ENCODE measurements at places on chromosomes 7 and 10.

DNA sequence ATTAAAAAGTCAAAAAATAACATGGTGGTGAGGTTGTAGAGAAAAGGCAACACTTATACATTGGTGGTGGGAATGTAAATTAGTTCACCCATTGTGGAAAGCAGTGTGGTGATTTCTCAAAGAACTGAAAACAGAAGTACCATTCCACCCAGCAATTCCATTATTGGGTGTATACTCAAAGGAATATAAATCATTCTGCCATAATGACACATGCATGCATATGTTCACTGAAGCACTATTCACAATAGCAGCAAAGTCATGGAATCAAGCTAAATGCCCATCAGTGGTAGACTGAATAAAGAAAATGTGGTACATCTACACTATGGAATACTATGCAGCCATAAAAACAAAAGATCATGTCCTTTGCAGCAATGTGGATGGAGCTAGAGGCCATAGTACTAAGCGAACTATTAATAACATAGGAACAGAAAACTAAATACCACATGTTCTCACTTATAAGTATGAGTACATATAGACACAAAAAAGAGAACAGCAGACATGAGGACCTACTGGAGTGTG is 66.1 kb upstream of the MKLN1 start:
- H3K36me3 ChIP-seq, result no peaks in the 10 kb centered on the region
- peaks cover 12% of the 10 kb centered on the region for H3K27me3 ChIP-seq
- H3K4me1 ChIP-seq, result no peaks in the 10 kb centered on the region
- DNase-seq, result no peak
- H3K4me3 ChIP-seq, result no peak overlapping the region

DNA sequence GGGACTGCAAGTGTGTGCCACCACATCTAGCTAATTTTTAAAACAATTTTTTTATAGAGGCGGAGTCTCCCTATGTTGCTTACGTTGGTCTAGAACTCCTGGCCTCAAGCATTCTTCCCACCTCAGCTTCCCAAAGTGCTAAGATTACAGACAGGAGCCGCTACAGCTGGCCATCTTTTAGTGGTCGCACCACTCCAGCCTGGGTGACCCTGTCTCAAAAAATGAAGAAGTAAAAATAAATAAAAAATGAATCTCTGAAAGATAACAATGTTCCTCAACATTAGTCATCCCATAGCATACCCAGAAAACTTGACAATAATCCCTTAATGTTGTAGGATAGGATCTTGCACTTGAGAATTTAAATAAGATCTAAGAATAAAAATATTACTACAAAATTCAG is 18.2 kb downstream of the WBP1L start:
- no peaks in the 10 kb centered on the region for H3K27me3 ChIP-seq
- H3K4me1 ChIP-seq, result peaks cover 20% of the 10 kb centered on the region
- H3K36me3 ChIP-seq, result peaks cover 26% of the 10 kb centered on the region
- H3K27ac ChIP-seq, result no peak overlapping the region
- H3K4me3 ChIP-seq, result no peak overlapping the region
- DNase-seq, result no peak

DNA sequence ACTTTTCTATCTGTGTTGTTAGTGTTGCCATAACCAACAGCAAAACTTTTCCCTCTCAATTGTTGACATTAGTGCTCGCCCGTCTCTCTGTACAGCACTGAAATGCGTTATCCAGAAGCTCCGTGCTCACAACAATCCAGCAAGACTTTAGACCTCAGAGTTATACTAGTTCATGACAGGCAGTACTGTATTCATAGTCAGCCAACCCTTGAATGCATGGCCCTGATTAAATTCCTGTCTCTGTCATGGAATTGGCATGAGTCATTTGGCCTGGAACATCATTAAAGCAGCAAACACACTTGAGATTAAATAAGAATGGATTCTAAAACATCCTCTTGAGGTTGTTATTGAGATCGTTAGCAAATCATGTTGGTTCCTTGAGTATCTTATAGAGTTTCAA is 405.5 kb upstream of the C7orf33 start:
- no peak for DNase-seq
- no peaks in the 10 kb centered on the region for H3K4me1 ChIP-seq
- no peak overlapping the region for H3K27ac ChIP-seq
- peaks cover 5% of the 10 kb centered on the region for H3K27me3 ChIP-seq

DNA sequence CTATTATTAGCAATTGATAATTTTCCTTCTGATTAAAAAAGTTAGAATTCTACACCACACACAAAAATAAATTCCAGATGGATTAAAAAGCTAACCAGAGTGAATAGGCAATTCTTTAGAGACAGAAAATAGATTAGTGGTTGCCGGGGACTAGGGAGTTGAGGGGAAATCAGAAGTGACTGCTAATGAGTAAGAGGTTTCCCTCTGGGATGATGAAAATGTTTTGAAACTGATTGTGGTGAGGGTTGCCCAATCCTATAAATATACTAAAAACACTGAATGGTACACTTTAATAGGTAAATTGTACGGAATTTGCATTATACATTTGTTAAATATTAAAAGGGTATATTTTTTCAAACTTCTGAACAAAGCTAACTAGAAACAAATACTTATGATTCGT is 214.9 kb downstream of the GPAM start:
- no peaks in the 10 kb centered on the region for H3K4me1 ChIP-seq
- H3K4me3 ChIP-seq, result no peak overlapping the region
- no peak overlapping the region for H3K27ac ChIP-seq
- no peaks in the 10 kb centered on the region for H3K27me3 ChIP-seq
- no peak for DNase-seq

GRCh38 chr7:103687951-103688350 is 241.9 kb upstream of the SLC26A5 start:
- no peak for DNase-seq
- no peak overlapping the region for H3K4me3 ChIP-seq
- no peaks in the 10 kb centered on the region for H3K36me3 ChIP-seq
- no peaks in the 10 kb centered on the region for H3K27me3 ChIP-seq
- H3K4me1 ChIP-seq, result no peaks in the 10 kb centered on the region

- no peak overlapping the region for H3K4me3 ChIP-seq
- no peaks in the 10 kb centered on the region for H3K4me1 ChIP-seq
- H3K27me3 ChIP-seq, result no peaks in the 10 kb centered on the region
- no peak overlapping the region for H3K27ac ChIP-seq
Measured at GRCh38 chr10:124517931-124518330, 56.3 kb downstream of the LHPP start.

- H3K27ac ChIP-seq, result no peak overlapping the region
- H3K36me3 ChIP-seq, result no peaks in the 10 kb centered on the region
- H3K4me1 ChIP-seq, result peaks cover 21% of the 10 kb centered on the region
- peaks cover 3% of the 10 kb centered on the region for H3K27me3 ChIP-seq
- DNase-seq, result no peak
- H3K4me3 ChIP-seq, result peak overlapping the region; percentile 80
Measured at GRCh38 chr10:31604646-31605170, 285.7 kb downstream of the ZEB1 start.

DNA sequence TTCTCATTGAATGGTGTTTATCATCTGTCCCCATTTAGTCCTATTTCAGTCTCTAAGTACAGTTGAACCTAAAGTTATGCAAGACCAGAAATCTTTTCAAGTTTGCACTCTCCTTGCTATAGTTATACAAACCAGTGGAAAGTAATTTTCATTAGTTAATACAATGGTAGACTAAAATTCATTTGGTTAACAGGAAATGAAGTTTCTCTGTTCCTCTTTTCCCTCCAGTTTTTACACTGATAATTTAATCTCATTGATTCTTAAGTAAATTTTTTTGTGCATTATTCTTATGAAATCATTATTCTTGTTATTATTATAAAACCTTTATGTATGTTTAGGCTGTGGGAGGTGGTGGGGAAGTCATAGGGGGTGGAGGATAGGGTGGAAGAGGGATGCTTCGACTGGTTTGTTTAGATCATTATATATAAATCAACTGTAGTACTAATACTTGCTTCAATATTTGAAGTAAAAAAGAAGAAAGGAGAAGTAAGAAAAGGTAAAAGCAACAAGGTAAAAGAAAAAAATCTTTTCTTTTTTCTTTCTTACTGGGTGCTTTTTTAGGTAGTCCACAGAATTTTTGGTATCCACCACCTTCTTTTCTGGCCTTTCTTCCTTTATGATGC is 104.1 kb downstream of the GPR85 start:
- DNase-seq, result no peak
- H3K27ac ChIP-seq, result no peak overlapping the region
- peaks cover 2% of the 10 kb centered on the region for H3K27me3 ChIP-seq
- H3K36me3 ChIP-seq, result no peaks in the 10 kb centered on the region

All from activated T-helper 1 cell treated with anti-CD3 and anti-CD28 coated beads, Interleukin-12 subunit alpha, Interleukin-12 subunit beta, Interleukin-2, Interleukin-4 antibody, amounts not matched to agents 30 ng/mL and 10 ng/mL and 1 ng/mL, durations not matched to agents 14 hours and 24 hours and 36 hours (primary cell).